ENCODE measurements at places on chromosomes 12 and 14. TPM values are rescaled to one million over a fixed set of nuclear protein-coding genes. Genes with fewer than 3 reads are reported as not detected.

GPR137C gene
- not detected for total RNA-seq

EML5 gene
- total RNA-seq, result 3.7 TPM

RPGRIP1 gene
- not detected for total RNA-seq

PRH2 gene
- total RNA-seq, result not detected

CDKN1B gene
- total RNA-seq, result 39.1 TPM

CELA1 gene
- total RNA-seq, result not detected

RNASE1 gene
- not detected for total RNA-seq

All from activated naive CD4-positive, alpha-beta T cell treated with anti-CD3 and anti-CD28 coated beads for 36 hours (primary cell).